ENCODE measurements at places on chromosomes 2 and 18.

GRCh38 chr2:71898851-71899681, 248.6 kb downstream of the CYP26B1 start:
- DNase-seq, result no peak

GRCh38 chr18:73283032-73283431, 415.2 kb upstream of the NETO1 start:
- no peak for DNase-seq

DNA sequence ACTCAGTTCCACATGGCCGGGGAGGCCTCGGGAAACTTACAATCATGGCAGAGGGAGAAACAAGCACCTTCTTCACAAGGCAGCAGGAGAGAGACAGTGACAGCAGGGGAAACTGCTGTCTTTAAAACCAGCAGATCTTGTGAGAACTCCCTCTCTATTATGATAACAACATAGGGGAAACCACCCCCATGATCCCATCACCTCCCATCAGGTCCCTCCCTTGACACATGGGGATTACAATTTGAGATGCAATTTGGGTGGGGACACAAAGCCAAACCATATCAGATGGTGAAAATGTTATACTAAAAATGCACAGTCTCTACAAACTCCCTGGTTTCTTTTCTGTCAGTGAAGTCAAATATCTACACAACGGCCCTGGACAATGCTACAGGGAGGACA, 9.2 kb downstream of the TMEM18 start:
- DNase-seq, result no peak

- no peak for DNase-seq
Measured at GRCh38 chr2:42171396-42171980, 2.3 kb downstream of the EML4 start.

GRCh38 chr2:183390109-183390508, 265.9 kb downstream of the NUP35 start:
- no peak for DNase-seq

DNA sequence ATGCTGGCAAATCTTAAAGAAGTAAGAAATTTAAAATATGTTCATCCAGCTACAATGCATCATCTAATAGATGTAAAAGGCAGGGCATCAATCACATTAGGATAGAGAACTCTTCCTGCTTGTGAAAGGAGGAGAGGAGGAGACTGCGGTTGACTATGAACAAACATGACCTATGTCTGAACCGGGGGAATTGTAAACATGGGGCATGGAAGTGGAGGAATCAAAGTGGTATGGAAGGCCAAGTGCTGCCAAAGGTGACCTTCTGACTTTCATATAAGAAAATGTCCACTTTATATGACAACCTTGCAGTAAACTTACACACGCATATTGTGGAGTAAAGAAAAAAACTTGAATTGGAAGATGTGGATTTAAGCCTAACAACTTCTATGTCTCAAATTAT, 20.0 kb upstream of the SLC8A1 start:
- no peak for DNase-seq

DNA sequence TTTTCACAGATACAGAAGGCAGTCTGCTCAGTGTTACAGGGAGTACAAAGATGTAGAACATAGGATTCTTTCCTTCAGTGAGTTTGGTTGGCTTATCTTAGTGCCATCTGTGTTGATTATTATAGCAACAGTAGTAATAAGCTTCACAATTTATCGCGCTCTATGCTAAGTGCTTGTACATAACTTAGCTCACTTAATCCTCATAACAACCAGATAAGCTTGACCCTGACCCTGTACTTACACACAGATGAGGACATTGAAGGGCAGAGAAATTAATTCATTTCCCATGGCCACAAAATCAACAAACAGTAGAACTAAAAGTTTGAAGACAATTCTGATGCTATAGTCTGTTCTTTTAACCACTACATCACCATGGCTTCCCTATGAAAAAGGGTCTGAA, 121.8 kb downstream of the SPHKAP start:
- DNase-seq, result no peak

DNA sequence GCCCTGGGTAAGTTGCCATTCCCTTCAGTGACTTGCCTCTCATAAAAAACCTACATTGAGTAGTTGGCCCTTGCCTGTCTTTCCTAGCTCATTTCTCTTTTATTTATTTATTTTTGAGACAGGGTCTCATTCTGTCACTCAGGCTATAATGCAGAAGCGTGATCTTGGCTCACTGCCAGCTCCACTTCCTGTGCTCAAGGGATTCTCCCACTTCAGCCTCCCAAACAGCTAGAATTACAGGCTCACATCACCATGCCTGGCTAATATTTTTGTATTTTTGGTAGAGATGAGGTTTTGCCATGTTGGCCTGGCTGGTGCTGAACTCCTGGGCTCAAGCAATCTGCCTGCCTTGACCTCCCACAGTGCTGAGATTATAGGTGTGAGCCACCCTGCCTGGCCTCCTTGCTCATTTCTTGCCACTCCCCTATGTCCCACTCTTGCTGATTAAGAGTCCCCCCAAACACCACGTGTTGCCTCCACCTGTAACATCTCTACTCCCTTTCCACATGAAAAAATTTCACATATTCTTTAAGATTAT, 12.6 kb downstream of the EVA1A start:
- DNase-seq, result no peak

DNA sequence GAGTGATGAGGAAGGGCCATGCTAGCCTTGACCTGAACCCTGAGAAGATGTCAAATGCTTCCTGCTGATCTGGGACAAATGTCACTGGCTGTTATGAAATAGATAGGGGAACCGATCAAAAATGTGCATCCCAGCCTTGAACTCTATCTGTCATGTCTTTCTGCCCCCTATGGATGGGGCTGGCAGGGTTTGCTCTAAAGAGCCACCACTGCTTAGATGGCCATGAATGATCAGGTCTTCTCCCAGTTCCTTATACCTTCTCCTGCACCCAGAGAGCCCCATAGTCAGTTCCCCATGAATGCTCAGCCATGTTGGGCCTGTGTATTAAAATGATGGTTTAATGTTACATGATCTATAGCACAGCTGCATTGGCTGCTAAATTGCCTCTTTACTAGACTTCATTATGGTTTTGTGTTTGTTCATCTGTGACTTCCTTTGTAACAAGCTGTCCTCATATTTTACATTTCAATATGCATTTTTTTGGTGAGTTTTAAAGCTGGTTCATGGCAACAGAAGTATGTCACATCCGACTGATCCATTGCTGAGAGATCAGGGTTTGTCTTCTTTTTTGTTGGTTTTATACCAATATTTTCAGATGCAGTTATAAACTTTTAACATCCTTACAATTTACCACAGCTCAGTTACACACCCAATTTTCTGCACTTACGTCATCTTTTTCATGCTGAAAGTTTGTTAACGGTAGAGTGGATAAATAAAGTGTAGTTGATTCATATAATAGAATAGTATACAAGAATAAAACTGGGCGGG, 56.3 kb upstream of the SMAD2 start:
- no peak for DNase-seq

GRCh38 chr2:62099523-62100175, 96.3 kb upstream of the B3GNT2 start:
- no peak for DNase-seq

DNA sequence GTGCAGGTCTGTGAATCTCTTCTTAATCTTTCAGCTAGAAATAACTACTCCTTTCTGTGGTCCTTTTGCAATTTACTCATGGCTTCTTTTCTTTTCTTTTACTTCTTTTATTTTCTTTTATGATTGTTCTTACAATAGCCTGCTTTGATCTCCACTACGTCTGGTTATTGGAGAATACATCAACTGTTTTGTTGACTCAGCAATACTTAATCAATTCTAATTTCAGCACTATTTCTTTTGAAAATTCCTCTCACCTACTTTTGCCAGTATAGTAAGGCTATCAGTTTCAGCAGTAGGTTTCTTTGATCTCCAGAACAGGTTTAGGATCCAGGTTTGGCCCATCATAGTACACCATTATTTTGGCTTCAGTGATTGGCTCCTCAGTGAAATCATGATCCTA, 111.8 kb upstream of the DPP10 start:
- DNase-seq, result no peak

DNA sequence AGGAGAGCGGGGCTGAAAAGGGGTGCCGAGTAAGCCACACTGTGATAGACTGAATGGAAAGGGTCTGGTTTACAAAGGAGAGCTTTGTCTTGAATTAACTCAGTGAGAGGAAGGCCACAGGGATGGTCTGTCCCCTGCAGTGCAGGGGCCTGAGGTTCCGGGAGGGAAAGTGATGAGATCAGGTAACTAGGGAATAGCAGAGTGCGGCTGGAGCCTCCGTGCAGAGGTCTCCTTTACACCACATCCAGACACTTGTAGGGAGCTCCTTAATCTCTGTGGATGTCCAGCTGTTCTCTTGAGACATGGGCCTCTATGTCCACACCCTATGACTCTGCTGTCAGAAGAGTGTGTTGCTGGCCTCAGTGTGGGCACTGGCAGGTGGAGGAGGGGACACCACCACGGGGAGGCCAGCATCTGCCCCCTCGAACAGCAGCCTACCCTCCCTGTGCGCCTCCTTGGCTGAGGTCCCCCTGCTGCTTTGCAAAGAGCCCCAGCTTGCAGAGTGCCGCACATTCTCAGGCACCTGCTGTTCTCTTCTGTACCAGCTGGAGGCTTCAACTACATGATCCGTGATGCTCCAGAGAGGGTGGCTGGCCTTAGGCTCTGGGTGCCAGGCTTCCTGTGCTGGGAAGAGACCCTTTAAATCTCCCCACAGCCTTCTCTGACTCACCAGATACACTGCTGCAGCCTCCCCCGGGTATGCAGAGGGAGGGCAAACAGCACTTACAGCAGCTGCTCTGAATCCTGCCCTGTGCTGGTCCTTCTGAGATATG, 25.9 kb downstream of the ENOSF1 start:
- peak; percentile 74 for DNase-seq

GRCh38 chr2:38835015-38835601, 40.6 kb downstream of the DHX57 start:
- peak; percentile 7 for DNase-seq

DNA sequence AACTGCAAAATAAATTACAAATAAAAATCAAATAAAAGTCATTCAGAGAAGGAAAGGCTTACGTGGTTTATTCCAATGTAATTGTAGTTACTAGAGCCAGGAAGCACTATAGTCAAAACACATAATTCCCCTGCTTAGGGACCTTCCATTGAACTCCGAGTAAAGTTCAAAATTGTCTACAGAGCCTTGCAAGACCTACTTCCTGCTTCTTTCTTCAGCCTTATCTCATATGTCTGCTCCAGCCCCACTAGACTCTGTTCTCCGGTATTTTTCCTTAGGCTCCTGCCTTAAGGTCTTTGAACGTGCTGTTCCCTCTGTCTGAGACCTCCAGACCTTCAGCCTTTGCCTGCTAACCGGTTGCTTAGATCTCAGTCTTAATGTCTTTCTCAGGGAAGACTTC, 104.3 kb downstream of the ARL6IP6 start:
- no peak for DNase-seq

DNA sequence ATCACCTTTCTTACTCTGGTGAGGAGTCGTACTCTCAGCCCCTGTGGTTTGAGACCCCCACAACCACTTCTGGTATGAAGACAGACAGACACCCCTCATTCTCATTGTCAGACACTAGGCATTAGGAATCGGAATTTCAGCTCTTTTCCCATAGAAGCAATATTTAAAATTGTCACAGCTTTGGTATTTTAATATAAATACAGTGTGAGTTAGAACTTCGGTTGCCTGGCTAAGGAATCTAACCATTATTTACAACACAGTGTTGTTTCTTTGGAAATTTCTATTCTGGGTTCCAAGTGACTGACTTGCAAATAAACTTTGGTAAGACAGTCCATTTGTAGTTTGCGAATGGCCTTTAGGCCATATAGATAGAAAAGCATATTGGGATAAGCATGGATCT, 318.1 kb downstream of the PARD3B start:
- no peak for DNase-seq

DNA sequence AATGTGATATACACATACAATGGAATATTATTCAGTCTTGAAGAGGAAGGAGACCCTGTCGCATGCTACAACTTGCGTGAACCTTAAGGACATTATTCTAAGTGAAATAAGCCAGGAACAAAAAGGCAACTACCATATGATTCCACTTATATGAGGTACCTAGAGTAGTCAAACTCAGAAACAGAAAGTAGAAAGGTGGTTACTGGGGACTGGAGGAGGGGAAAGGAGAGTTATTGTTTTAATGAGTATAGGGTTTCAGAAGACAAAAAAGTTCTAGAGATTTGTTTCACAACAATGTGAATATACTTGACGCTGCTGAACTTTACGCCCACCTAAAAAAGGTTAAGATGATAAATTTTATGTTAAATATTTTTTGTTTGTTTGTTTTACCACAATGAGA, 47.0 kb downstream of the CXCR4 start:
- DNase-seq, result no peak

DNA sequence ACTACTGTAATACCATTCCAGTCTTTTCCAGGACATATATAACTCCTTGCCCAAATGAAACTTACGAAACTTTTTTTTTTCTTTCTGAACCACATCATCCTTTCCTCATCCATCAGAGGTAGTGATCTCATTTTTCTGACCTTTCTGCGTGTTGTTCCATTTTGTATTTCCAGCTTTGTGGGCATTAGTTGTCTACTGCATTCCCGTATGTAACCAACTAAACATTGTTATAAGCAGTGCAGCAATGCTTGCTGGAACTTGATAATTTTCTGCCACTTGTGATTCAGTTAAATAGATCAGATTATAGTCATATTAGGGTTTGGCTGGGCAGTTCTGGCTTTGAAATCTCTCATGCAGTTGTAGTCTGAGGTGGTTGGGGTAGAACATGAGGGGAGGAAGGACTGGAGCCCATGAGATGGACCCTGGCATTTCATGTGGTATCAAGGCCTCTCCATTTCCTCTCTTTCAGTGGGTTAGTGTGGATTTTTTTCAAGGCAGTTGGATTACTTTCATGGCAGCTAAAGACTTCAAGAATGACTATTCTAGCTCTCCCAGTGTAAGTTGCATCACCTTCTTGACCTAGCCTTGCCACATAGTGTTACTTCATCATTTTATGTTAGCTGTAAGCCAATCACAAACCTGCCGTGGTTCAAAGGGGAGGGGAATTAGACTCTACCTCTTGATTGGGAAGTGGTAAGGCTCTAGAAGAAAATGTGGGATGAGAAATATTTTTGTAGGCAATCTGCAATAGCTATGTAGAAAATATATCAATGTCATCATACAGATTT, 80.5 kb downstream of the EHBP1 start:
- no peak for DNase-seq

All from myocyte (in vitro differentiated cells).